ENCODE measurements at places on chromosomes 11 and 22. TPM values are rescaled to one million over a fixed set of nuclear protein-coding genes. Genes with fewer than 3 reads are reported as not detected.
A peak's percentile ranks its signal among the peaks of the same experiment; 100 is the strongest.

DNA sequence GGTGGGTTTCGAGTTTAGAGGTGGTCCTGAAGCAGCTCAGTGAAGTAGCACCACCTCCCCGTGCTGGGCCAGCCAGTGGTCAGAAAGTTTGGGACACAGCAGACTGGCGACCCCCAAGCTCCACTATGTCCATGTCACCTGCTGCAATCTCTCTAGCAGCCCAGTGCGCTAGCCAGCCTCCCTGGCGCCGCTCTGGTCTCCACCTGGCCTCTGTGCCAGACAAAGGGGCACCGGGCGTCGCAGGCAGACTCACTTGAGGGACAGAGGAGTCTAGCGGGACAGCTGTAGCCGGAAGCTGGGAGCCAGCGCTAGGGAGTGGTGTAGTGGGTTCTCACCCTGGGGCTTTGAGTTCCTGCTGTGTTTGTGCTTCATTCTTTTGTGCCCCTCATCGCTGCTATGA, 25.5 kb downstream of the MYBPC3 start:
- no peak for DNase-seq

DNA sequence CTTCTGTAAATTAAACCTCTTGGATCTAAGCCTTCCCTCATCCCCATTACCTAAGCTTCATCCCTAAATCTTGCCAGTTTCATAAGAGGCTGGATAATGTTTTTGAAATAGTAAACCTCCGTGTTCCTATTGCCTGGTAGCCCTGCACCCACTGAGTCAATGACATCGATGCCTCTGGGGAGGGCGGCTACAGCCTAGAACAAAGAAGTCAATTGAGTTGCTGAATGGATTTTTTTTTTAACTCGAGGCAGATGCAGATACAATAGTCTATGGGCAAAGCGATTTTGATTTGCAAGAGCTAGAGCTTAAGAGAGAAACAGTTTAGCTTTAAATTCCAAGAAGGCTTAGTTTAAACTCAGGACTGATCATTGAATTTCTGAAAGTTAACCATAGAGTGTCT, 121.3 kb downstream of the NECTIN1 start:
- DNase-seq, result no peak

GRCh38 chr11:72308226-72309073, 64.5 kb upstream of the PHOX2A start:
- DNase-seq, result no peak

GRCh38 chr11:100735949-100736675, 49.0 kb downstream of the ARHGAP42 start:
- no peak for DNase-seq

- DNase-seq, result no peak
These were observed 82.6 kb downstream of the BARX2 start for GRCh38 chr11:129458278-129458677.

- DNase-seq, result peak; percentile 28
These were observed 1081.6 kb downstream of the BRD1 start for GRCh38 chr22:48745842-48746788.

DNA sequence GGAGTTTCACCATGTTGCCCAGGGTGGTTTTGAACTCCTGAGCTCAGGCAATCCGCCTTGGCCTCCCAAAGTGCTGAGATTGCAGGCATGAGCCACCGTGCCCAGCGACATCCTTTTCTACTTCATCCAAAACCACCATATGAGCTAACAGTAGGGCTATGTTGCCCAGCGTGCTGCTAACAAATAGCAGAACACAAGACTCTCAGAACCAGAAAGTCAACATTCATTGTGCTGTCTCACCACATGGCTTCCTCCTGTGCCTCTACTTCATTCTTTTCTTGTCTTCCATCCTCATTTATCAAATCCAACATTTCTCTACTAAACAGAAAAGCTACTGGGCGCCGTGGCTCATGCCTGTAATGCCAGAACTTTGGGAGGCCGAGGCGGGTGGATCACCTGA, 12.0 kb upstream of the DENND5A start:
- DNase-seq, result no peak

GRCh38 chr11:1876361-1877063, 15.2 kb downstream of the PRR33 start:
- no peak for DNase-seq

- no peak for DNase-seq
These were observed 51.7 kb upstream of the RCN1 start for GRCh38 chr11:32039149-32039548.

DNA sequence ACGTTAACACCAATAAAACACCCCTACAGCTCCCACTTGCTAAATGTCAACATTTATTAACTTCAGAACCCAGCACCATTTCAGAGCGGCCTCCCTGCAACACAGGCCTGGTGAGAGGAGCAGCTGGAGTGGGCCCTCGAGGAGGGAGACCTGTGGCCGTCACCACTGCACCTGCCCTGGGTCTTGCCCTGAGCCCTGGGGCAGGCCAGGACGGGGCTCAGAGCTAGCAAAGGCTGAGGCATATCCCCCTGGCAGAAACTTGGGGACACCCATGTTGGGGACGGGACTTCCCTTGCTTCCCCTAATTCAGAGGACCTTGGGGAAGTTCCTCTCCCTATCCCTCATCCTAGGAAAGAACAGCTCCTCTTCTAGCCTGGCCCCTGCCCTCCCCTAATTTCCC, 137.3 kb upstream of the THY1 start:
- DNase-seq, result no peak

The RASD2 gene
- total RNA-seq, result 1.3 TPM

The SCGB1D2 gene
- 476 TPM for total RNA-seq

The PGGHG gene
- 63.9 TPM for total RNA-seq

The GP1BB gene
- total RNA-seq, result 6.2 TPM

The SSRP1 gene
- total RNA-seq, result 60.0 TPM

The SLC29A2 gene
- total RNA-seq, result 7.5 TPM
